ENCODE measurements at places on chromosomes 5 and 9. TPM values are rescaled to one million over a fixed set of nuclear protein-coding genes. Genes with fewer than 3 reads are reported as not detected.

GRCh38 chr9:78982849-78983248 is 588.9 kb upstream of the TLE4 start:
- no peak for DNase-seq

DNA sequence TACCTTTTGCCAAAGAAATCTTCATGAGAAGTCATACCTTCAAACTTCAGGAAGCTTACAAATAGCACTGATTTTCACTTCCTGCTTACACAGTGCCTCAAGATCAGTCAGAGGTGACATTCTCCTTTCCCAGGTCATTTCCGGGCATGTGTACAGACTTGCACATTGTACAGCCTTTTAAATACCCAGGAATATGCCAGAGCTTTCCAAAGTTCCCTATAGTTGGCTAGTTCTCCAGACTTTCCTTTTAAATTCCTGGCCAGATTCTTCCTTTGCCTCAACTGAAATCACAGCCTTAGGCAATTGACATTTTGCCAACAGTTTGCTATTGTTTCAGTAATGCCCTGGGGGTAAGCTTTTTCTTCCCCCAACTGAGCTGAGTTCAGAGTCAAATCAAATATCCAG is 47.2 kb downstream of the RFX3 start:
- peak; percentile 37 for DNase-seq

DNA sequence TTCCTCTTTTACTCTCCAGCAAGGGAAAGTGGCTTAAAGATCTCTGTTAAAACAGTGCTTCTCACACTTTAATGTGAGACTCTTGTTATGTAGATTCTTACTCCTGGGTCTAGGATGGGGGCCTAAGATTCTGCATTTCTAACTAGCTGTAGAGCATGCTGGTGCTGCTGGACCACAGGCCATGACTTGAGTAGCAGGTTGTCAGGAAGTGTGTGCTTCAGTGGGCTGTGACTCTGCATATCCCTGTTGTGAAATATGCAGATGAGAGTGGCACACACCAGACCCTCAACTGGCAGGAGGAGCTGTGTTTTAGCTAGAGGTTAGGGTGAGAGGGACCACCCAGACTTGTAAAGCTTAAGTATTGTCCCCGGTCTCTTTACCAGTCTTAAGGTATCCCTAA is 191.1 kb upstream of the DMRT1 start:
- DNase-seq = peak; percentile 80

TUSC1 gene
- total RNA-seq = 7.3 TPM

DNA sequence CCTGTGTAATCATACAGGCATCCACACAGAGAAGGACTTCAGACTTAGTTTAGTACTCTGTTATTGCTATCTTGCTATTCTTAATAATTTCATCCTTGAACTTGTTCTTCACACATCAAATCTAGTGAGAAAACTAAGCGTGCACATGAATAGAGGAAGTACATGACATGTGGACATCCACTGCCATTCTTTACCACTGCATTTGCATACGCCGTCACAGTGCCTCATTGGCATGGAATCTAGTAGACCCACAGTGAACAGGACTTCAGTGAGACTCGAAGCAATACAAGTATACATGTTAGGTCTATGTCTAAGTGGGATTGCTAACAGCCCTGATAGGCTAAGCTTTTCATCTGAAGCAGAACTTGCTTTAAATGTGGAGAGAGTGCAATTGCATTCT is 592.1 kb downstream of the TLE4 start:
- DNase-seq = no peak

DNA sequence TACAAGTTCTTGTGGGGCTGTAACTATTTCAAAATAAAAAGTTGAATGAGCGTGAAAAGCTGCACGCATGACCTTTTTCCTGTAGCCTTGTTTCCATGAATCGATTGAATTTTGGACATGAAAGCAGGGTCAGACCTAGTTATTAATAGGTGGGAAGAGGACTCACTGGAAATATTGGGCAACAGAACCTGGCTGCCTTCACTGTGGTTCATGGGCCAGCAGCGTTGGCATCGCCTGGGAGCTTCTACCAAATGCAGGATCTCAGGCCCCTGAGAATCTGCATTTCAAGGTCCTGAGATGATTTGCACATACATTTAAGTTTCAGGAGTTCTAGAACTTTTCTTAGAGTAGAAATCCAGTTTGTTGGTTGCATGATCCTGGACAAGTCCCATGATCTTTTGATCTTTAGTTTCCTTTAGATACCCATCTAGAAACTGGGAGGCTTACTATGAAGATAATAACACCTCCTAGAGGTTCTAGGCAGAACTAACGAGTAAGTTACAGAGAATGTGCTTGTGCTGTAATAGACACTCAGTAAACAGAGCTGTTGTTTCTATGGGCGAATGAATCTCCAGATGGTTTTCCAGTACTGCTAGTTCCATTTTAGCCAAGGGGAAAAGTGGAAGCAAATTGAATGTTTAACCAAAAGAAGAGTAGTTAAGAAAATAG is 12.4 kb downstream of the ANKRD33B start:
- no peak for DNase-seq

ACER2 gene
- 11.6 TPM for total RNA-seq

DNA sequence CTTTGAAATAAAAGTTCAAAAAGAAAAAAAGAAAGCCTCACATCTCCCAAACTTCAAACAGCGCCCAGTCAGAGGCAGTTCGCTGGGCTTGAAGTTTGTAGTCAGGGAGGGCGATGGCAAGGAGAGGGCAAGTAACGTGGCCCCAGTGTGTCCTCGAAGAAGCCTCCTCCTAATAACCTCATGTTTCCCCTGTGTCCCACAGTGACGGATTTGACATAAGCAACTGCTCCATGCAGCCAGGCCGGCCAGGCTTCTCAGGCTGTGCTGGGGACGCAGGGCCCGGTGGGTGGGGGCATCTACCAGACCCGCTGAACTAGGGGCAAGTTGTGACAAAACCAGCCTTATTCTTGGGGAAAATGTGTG is 172.2 kb downstream of the ERCC6L2 start:
- DNase-seq = peak; percentile 6

- no peak for DNase-seq
These were observed 13.1 kb downstream of the ARHGEF37 start for GRCh38 chr5:149594206-149594895.

GRCh38 chr9:6930827-6931226 is 173.1 kb downstream of the KDM4C start:
- DNase-seq = no peak

GRCh38 chr5:150114773-150115408 is 28.5 kb upstream of the CSF1R start:
- DNase-seq = no peak

FCN1 gene
- not detected for total RNA-seq

SV2C gene
- total RNA-seq = 0.12 TPM

DNA sequence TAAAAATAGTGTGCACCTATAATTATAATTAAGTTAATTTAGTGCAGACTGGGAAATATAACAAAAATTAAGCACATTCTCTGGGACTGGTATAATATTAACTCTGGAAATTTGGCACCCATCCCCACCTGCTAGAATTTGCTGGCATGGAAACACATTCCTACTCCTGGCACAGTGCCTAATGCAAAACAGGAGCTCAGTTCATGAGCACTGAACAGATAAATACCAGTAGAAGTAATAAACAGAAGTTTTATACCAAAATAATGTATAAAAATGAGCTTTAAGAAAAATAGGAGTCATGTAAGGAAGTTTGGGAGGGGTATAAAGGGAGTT is 23.7 kb upstream of the NPR3 start:
- DNase-seq = no peak

GRCh38 chr9:87594194-87594593 is 96.5 kb downstream of the DAPK1 start:
- DNase-seq = no peak

- no peak for DNase-seq
These were observed 300.5 kb upstream of the ATP10B start for GRCh38 chr5:161152415-161152940.

Data from GM23338 (cell line).